ENCODE measurements at places on chromosomes 7 and 10.

DNA sequence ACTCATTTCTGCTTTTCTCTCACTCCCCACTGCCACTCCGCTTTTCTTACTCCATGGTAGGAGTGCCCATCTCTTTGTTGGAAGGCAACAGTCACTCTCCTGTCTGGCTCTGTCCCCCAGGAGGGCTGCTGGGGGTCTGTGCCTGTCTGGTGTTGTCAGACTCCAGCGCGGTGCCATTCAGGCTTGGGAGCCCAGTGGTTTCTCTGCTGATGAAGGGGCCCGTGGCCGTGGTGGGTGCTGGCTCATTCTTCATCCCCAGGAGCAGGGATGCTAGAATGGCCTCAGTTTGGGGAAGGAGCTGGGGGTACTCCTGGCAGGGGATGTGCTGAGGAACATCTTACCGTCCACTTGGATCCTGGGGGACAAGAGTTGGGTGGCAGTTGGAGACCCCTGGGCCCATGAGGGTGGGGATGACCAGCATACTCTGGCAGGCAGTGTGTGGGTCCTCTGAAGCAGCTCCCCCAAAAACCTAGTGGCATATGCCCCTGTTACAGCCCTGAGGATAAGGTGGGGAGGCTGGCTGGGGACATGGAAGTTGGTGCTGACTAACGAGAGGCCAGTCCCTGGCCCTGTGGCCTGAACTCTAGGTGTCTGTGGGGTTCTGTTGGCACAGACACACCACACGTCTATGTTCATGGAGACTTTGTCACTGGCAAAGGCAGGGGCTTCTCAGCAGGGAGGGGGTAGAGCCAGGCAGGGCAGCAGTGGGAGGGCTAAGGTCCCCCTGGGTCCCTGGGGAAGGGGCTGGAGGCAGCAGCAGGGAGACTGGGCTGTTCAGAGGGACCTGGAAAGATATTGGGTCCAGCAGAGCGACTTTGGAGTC is 102.8 kb upstream of the RET start:
- no peak for DNase-seq

DNA sequence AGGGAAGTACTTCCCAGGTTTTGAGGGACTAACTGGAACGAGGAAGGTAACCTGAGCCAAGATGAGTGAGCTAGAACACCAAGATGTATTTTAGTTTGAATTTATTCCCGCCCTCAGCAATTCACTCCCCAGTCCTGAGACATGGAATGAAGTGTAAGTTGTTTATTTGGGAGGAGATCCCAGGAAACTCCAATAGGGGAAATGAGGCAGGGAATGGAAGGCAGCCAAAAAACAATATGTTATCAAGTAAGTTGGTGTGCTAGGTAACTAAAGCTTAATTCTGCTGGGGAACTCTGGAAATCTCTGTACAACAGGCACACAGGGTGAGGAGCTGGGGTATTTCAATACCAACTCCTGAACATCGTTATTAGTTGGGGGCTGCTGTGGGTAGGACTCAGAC is 189.7 kb upstream of the HDAC9 start:
- no peak for DNase-seq

DNA sequence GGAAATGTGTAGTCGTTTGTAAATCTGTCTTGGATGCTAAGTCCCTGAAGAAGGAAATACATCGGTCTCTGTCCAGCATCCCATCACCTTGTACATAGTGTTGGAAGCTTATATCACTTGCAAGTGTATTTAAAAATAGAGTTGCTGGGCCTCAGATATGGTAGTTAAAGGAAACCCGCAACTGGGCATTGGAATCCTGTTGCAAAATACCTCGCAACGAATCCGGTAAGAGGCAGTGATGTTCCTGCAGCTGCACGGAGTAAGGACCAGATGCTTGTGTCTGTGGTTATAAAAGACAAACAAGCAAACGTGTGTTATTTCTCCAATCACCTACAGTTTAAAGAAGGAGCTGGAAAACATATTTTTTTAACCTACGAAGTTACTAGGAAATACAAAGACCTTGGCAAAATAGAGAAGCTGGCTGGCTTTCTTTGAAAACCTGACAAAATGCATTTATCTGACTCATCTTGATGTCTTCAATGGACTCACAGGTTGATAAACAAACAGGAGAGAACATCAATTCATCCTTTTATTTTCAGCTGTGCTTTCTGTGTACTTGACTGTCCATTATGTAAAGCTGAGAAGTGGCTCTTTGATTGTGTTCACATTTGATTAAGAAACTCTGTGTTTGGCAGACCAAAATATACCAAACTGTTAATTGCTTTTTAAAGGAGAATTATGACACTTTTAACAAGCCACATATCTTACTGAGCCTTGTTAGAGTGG is 326.4 kb downstream of the SFMBT2 start:
- DNase-seq: no peak

DNA sequence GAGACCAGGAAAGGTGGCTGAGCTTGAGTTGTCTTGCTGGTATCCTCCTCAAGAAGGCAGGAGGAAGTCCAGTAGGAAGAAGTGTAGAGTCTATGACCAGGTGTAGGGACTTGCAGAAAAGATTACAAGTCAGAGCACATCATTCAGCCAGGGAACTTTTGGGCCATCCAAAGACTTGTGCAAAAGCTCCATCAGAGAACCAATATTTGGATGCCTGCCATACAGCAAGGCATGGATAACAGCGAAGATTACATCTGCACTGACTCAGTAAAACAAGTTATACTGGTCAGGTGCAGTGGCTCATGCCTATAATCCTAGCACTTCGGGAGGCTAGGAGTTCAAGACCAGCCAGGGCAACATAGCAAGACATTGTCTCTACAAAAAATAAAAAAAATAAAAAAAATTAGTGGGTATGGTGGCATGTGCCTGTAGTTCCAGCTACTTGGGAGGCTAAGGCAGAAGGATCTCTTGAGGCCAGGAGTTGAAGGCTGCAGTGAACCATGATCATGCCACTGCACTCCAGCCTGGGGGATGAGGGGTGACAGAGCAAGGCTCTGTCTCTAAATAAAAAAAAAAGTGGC is 13.2 kb upstream of the NMT2 start:
- DNase-seq: no peak

- no peak for DNase-seq
Observed at GRCh38 chr10:89591111-89591795, 53.8 kb downstream of the PANK1 start.

- DNase-seq: no peak
Observed at GRCh38 chr7:47460251-47460989, 121.5 kb downstream of the TNS3 start.

DNA sequence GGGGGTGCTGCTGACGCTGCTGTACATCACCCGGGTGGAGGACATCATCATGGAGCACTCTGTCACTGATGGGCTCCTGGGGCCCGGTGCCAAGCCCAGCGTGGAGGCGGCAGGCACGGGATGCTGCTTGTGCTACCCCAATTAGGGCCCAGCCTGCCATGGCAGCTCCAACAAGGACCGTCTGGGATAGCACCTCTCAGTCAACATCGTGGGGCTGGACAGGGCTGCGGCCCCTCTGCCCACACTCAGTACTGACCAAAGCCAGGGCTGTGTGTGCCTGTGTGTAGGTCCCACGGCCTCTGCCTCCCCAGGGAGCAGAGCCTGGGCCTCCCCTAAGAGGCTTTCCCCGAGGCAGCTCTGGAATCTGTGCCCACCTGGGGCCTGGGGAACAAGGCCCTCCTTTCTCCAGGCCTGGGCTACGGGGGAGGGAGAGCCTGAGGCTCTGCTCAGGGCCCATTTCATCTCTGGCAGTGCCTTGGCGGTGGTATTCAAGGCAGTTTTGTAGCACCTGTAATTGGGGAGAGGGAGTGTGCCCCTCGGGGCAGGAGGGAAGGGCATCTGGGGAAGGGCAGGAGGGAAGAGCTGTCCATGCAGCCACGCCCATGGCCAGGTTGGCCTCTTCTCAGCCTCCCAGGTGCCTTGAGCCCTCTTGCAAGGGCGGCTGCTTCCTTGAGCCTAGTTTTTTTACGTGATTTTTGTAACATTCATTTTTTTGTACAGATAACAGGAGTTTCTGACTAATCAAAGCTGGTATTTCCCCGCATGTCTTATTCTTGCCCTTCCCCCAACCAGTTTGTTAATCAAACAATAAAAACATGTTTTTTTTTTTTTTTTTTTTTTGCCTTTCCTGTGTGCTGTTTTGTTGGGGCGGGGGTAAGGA is 55.8 kb downstream of the TSPAN15 start:
- no peak for DNase-seq

GRCh38 chr10:76126607-76127527 is 695.4 kb downstream of the LRMDA start:
- DNase-seq: no peak

DNA sequence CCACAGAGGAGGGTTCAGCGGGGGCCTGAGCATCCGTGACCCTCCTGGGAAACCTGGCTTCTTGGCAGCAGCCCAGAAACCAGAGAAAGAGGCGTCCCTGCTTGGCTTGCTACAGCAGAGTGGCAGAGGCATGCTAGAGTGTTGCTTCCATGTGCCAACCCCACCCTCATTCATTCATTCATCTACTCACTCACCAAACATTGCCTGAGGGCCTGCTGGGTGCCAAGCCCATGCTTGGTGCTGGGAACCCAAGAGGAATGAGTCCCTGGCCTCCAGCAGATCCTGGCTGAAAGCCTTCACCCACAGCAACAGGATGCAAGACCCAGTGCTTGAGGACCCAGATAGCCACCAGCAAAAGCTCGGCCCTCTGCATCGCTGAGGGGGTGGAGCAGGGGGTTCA is 129.0 kb downstream of the CDH23 start:
- no peak for DNase-seq

DNA sequence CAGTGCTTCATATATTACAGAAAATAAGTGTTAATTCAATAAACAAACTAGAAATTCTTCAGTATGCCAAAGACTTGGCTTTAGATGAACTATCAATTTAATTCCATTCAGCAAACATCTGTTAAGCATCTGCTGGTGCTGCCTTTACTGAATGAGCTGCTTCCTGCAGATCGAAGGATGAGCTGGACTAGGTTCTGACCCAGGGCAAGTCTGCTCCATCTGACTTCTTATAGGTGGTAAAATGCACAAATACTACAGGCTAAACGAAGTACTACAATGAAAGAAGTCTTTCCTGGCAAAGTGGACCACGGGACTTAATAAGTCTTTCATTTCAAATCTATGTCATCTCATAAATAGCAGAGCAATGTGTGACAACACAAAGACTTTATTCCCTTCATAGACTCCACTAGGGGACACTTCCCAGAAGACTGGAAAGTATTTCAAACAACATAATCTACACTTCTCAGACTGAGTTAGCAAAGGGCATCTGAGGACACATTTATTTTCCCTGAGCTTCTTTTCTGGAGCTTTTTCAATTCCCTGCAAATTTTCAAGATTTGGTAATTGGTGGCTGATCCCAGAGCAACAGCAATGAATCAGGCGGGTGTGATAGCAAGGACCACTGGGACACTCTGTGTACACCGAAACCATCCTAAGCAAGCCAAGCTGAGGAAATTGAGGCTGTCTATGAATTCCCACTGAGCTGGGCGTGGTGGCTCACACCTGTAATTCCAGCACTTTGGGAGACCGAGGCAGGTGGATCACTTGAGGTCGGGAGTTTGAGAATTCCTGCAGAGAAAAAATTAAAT is 108.9 kb upstream of the FRMD4A start:
- no peak for DNase-seq

- no peak for DNase-seq
Observed at GRCh38 chr7:77222065-77222464, 22.4 kb upstream of the FGL2 start.

GRCh38 chr7:68785036-68785435 is 813.2 kb upstream of the AUTS2 start:
- DNase-seq: no peak

GRCh38 chr10:86801995-86802394 is 45.6 kb downstream of the BMPR1A start:
- DNase-seq: no peak

- DNase-seq: no peak
Observed at GRCh38 chr7:41205600-41205999, 497.3 kb downstream of the INHBA start.

DNA sequence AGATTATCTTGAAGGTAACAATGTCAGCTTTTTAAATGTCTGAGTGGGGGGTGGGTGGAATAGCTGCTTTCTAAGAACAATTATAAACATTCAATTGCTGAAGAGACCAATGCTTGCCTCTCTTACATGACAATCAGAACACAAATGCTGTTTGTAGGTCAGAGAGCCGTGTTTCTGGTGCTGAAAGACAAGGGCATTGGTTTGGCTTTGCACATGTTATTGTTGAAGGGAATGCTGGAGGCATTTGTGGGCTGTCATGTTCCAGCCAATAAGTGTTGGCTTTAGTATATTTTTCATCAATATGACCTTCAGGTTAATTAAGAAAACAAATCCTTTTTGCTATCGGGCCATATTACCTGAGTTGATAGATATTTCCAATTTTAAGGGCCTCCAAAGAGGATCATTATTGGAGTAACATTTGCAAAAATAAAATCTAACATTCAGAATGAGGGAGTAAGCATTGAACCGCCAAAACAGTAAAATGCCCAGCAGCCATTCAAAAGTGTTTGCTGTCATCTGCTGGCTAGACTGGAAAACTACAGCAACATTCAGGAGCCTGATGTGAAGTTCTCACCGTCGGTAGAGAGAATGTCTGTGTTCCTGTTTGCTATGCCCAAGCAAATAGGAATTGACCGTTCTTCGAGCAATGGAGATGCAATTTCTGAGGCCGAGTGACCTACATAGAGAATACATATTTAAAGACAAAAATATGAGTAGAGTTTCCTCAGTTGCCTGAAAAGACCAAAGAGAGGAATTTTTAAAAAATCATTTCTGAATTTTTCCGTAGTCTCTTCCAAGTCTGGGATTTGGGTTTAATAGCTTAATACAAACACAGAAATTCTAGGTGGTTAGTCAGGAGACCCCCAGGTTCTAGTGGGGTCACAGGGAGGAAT is 118.9 kb downstream of the APBB1IP start:
- peak; percentile 12 for DNase-seq

- DNase-seq: peak; percentile 70
Observed at GRCh38 chr10:102583435-102584417, 60.6 kb upstream of the TRIM8 start.

- DNase-seq: no peak
Observed at GRCh38 chr7:25312968-25313367, 84.7 kb upstream of the NPVF start.

DNA sequence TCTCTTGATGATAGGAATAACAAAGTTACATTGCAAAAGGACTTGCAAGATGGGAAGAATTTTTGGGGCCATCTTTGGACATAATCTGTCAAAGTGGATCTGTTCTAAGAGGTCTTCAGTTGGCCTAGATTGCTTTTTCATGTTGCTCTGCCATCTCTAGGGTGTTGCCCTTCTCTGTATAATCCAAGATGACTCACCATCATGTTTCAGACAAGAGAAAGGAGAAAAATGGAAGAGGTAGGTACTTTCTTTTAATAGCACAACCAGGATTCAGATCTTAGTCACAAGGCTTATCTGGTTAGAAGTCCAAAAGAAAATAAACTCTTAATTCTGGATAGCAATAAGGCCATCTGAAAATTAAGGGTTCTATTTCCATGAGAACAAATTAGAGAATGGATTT is 38.7 kb upstream of the FOXP2 start:
- no peak for DNase-seq

- DNase-seq: no peak
Observed at GRCh38 chr7:1794888-1795542, 124.9 kb downstream of the ELFN1 start.

DNA sequence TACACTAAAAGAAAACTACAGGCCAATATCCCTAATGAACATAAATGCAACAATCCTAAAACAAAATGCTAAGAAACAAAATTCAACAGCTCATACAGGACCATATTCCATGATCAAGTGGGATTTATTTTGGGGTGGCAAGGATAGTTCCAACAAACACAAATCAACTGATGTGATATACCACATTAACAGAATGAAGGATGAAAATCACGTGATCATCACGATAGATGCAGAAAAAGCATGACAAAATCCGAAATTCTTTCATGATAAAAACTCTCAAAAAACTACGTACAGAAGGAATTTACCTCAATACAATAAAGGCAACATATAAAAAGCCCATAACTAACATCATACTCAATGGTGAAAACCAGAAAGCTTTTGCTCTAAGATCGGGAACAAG is 124.0 kb downstream of the RELN start:
- DNase-seq: no peak

Data from activated T-cell treated with anti-CD3 and anti-CD28 coated beads for 1 hour (primary cell).